ENCODE measurements at places on chromosomes 11 and 22.

DNA sequence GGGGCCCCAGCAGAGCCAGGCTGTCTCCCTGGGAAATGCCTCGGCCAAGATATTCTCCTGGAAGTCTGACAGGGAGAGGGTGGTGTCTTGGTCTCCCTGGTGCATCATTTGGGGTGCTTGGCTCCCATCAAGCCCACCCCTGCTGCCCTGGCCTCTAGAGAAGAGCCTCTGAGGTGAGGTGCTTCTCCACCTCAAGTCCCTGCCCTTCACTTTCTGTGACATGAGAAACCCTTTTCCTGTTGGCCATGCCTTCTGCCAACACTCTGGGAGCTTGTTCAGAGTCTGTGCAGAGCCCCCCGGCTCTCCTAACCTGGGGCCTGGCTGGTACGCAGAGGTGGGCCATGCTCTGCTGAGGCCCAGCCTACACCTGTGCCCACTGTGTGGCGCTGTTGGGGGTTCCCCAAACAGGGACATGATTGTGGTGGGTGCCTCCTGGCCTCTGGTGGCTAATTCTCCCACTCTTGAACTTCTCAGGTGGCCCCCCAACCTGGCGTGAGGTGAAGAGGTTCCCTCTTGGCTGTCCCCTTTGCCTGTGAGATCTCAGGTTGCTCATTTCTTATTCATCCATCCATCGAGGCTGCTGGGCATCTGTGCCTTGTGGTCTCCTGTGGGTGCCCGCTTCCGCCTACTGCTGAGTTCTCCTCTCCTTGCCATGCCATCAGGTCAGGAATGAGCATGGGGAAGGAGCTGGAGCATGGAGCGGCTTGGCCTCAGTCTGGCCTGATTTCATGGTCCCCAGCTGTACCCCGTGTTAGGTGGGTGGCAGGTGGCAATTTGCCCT is 19.2 kb upstream of the DGCR8 start:
- no peak for DNase-seq

DNA sequence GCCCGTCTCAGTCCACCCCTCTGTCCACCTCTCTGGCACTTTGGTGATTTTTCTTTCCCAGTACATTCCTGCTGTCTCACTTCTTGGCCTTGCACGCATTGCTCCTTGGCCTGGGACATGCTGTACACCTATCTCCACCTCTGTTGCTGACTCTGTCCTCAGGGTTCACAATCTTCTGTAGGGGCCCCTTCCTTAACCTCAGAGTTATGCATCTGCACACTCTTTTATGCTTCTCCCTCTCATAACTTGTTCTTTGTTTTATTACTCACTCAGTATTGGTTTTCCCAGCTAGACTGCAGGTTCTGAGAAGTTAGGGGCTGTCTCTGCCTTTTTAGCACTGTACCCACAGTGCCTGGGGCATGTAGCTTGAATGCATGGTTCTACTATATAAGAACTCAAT is 139.1 kb upstream of the MTMR2 start:
- DNase-seq = no peak

DNA sequence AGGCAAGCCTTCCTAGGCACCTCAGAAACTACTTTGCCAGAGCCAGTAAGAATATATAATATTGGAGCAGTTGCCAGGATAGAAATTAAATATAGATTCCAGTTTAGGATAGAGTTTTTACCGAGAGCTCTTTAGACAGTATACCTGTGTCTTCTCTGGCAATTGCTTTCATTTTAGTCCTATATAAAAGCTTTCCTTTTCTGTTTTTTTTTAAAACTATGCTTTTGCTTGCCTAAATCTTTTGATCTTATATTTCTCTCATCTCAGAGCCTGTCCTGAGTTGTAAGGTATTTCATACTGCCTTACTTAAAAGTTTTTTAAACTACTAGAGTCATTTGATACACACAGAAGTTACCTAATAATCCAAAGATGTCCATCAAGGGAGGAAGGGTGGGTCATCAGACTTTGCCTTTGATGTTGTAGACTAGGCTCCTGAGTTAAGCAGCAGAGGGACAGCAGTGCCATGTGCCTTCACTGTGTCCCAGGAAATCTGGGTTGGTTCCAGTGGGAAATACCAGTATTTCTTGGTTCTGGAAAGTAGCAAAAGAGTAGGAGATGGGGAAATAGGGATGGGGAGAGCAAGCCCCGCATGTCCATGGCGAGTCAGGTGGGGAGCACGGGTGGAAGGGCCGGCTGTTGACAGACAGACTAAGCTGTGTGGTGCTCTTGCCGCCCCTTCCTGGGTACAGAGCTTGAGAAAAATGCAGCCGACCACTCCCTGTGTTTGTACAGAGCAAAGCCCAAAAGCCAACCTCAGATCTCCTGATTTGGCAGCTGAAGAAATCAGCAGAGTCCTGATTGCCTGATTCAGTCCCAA is 11.2 kb downstream of the MCAM start:
- no peak for DNase-seq

GRCh38 chr11:111974446-111974845 is 37.3 kb downstream of the DIXDC1 start:
- no peak for DNase-seq
